Stimulated activated CD4-positive, alpha-beta T cell treated with anti-CD3 and anti-CD28 coated beads, Interleukin-12 subunit alpha, Interleukin-12 subunit beta, amount 100 ng/mL, for 48 hours (primary cell): ENCODE measurements at places on chromosomes 3 and 15.

- DNase-seq: no peak
Measured at GRCh38 chr3:5317557-5317956, 130.1 kb downstream of the EDEM1 start.

DNA sequence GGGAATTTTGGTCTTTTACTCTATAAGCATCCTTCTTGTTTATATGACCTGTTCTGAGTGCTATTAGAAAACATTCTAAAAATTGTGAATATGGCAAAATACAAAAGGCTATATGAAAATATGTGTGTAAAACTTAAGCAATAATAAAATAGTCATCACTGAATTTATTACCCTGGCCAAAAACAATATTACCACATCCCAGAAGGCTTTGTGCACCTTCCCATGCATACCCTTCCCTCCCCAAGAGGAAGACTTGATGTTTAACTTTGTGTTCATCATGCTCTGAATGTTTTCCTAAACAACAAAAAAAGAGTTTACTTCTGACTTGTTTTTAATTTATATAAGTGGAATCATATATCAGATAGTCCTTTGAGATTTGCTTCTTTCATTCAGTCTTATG is 155.1 kb upstream of the TNIK start:
- DNase-seq: no peak

DNA sequence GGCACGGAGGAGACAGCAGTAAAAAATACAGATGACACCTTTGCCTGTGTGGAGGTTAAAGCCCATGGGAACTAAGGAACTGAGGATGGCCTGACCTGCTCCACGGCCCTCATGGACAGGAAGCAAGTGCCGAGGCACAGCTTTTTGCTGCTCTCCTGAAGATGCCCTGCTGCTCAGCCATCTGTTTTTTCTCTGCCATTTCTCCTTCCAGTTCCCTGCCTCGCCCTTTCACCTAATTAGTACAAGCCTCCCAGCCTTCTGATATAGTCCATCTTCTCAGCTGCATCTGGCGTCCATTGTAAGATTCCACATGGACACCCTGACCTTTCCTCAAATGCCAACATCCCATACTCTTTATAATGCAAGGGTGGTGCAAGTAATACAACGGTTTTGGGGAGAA is 11.8 kb upstream of the CXCR6 start:
- no peak for DNase-seq

DNA sequence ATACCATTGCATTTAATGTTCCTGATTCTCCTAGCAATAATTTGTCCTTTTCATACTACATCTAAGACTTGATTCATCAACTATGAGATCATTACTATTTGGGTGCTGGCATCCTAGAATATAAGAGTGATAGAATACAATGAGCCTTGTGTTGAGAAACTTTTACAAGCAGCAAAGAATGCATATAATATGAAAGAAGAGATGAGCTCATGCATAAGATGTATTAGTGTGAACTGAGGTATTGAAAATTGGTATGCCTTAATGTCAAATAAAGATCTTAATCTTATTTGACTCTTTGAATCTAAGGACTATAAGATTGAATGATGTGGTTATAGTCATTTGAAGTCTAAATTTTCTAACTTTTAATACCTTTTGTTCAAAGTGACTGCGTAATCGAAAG is 220.0 kb upstream of the ARHGEF26 start:
- no peak for DNase-seq

GRCh38 chr3:52361898-52362297 is 45.8 kb downstream of the DNAH1 start:
- DNase-seq: no peak

DNA sequence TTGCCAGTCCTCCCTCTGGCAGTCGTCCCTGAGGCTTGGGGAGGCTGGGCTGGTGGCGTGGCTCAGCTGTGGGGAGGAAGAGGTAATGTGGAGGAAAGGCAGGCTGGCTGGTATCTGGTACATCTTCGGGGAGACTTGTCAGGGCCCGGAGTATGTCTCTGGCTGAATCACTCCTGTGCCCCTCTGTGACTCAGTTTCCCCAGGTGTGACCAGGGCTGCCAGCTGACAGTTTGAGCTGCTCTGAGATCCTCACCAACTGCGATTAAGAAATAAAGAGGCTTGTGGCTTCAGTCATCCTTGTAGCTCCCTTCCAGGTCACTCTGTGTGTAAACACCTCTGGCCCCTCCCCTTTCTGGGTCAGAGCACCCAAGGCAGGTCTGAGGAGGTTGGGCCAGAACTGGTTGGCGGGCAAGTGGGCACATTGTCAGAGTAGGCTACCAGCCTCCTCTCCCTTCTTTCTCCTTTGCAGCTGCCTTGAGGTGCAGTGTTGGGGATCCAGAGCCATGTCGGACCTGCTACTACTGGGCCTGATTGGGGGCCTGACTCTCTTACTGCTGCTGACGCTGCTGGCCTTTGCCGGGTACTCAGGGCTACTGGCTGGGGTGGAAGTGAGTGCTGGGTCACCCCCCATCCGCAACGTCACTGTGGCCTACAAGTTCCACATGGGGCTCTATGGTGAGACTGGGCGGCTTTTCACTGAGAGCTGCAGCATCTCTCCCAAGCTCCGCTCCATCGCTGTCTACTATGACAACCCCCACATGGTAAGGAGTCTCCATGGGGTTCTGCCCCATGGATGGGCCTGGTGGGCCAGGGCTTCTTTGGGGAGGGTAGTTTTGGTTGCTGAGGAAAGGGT is 3.0 kb downstream of the TEX264 start:
- no peak for DNase-seq

GRCh38 chr3:56421205-56421604 is 47.1 kb downstream of the ERC2 start:
- DNase-seq: peak; percentile 5
